Peyer's patch (tissue), 4 donors: ENCODE measurements at places on chromosomes 2 and 18. TPM values are rescaled to one million over a fixed set of nuclear protein-coding genes. Genes with fewer than 3 reads are reported as not detected.
A peak's percentile ranks its signal among the peaks of the same experiment; 100 is the strongest.

DYNAP gene
- total RNA-seq = not detected

VWA3B gene
- 0.27 TPM for total RNA-seq

LHCGR gene
- not detected for total RNA-seq

CD28 gene
- 5.0 TPM for total RNA-seq

DNA sequence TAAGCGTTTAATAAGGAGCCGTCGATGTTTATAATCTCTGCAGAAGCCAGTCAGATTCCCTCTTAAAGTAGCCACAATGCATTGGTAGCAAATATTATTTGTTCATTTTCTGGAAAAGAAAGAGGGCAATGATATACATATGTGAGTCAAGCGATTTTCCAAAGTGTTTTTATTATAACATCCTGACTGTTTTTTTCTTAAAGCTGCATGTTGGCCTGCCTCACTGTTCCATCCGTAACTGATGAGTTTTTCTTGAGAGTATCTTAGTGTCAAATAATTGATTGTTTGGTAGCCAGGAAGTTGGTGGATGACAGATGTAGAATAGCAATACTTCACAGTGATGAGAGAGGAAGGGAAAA, 3.7 kb downstream of the TSHZ1 start:
- H3K36me3 ChIP-seq = no peaks in the 10 kb centered on the region
- H3K4me3 ChIP-seq = no peak overlapping the region
- no peaks in the 10 kb centered on the region for H3K4me1 ChIP-seq
- no peaks in the 10 kb centered on the region for H3K27me3 ChIP-seq
- peak overlapping the region; percentile 78 for H3K27ac ChIP-seq

GRCh38 chr18:58758046-58758445, 86.8 kb downstream of the MALT1 start:
- H3K4me1 ChIP-seq = no peaks in the 10 kb centered on the region
- H3K27me3 ChIP-seq = no peaks in the 10 kb centered on the region
- H3K4me3 ChIP-seq = no peak overlapping the region
- H3K27ac ChIP-seq = no peak overlapping the region
- no peaks in the 10 kb centered on the region for H3K36me3 ChIP-seq

GRCh38 chr2:42364658-42365057, 3.6 kb upstream of the COX7A2L start:
- no peaks in the 10 kb centered on the region for H3K4me1 ChIP-seq
- no peak overlapping the region for H3K27ac ChIP-seq
- H3K4me3 ChIP-seq = no peak overlapping the region
- no peak for DNase-seq
- H3K27me3 ChIP-seq = no peaks in the 10 kb centered on the region
- no peaks in the 10 kb centered on the region for H3K36me3 ChIP-seq

- H3K27me3 ChIP-seq = no peaks in the 10 kb centered on the region
- H3K4me1 ChIP-seq = no peaks in the 10 kb centered on the region
- peak; percentile 38 for DNase-seq
- H3K27ac ChIP-seq = no peak overlapping the region
- no peak overlapping the region for H3K4me3 ChIP-seq
These were observed 35.1 kb downstream of the MYO7B start for GRCh38 chr2:127570282-127571250.
